Central memory CD8-positive, alpha-beta T cell (primary cell): ENCODE measurements at places on chromosomes 16 and 17.

- H3K4me1 ChIP-seq, result peaks cover 61% of the 10 kb centered on the region
- H3K36me3 ChIP-seq, result peaks cover 76% of the 10 kb centered on the region
- peak overlapping the region; percentile 8 for H3K27ac ChIP-seq
- H3K27me3 ChIP-seq, result no peaks in the 10 kb centered on the region
- DNase-seq, result peak; percentile 72
Measured at GRCh38 chr17:78132084-78132676, 1.6 kb downstream of the TMC8 start.

GRCh38 chr16:85767531-85767930 lies 16.6 kb upstream of the C16orf74 start:
- H3K4me3 ChIP-seq, result no peak overlapping the region
- no peaks in the 10 kb centered on the region for H3K4me1 ChIP-seq
- no peak for DNase-seq
- H3K27me3 ChIP-seq, result no peaks in the 10 kb centered on the region
- no peak overlapping the region for H3K27ac ChIP-seq

- peak overlapping the region; percentile 98 for H3K4me3 ChIP-seq
- no peak for DNase-seq
- peaks cover 8% of the 10 kb centered on the region for H3K4me1 ChIP-seq
Measured at GRCh38 chr16:637081-638018, 1.2 kb upstream of the METTL26 start.

DNA sequence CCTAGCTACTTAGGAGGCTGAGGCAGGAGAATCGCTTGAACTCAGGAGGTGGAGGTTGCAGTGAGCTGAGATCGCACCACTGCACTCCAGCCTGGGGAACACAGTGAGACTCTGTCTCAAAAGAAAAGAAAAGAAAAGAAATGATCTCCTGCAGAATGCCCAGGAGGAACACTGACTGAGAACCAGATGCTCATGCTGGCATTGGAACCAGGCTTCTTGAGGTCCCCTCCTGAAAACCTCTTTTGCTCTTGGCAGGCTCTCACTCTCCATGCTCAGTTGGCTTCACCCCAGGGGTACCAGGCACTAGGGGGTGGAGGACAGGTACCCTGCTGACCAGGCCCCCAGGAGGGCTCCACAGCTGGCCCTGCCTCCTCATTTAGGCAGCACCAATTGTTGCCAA lies 8.5 kb upstream of the TNFRSF17 start:
- no peak for DNase-seq
- no peak overlapping the region for H3K27ac ChIP-seq
- no peaks in the 10 kb centered on the region for H3K36me3 ChIP-seq
- H3K4me3 ChIP-seq, result no peak overlapping the region
- no peaks in the 10 kb centered on the region for H3K4me1 ChIP-seq

GRCh38 chr16:4925791-4926190 lies 11.2 kb downstream of the PPL start:
- no peak for DNase-seq
- no peak overlapping the region for H3K27ac ChIP-seq
- no peaks in the 10 kb centered on the region for H3K4me1 ChIP-seq
- peaks cover 25% of the 10 kb centered on the region for H3K27me3 ChIP-seq

- DNase-seq, result no peak
- no peak overlapping the region for H3K4me3 ChIP-seq
- H3K36me3 ChIP-seq, result no peaks in the 10 kb centered on the region
- H3K27ac ChIP-seq, result no peak overlapping the region
Measured at GRCh38 chr16:55835581-55835980, 2.7 kb upstream of the CES1 start.

DNA sequence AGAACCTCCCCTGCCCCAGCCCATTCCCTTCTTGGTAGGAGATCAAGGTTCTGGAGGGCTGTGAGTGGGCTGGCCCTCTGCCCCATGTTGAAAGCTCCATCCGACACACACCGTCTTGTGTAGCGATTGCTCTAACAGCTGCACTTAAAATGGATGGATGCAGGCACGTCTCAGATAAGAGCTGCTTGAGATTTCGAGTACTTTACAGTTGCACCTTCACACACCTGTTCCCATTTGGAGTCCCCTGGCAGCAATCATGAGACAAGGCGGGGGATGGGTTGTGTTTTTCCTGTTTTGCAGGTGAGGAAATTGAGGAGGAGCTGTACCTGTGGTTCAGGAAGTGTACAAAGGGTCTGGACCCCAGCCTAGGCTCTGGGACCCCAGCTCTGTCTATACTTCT lies 25.6 kb upstream of the TAC4 start:
- H3K27me3 ChIP-seq, result peaks cover 51% of the 10 kb centered on the region
- no peak for DNase-seq
- H3K36me3 ChIP-seq, result peaks cover 2% of the 10 kb centered on the region
- H3K4me3 ChIP-seq, result no peak overlapping the region
- H3K27ac ChIP-seq, result no peak overlapping the region
- H3K4me1 ChIP-seq, result peaks cover 11% of the 10 kb centered on the region

DNA sequence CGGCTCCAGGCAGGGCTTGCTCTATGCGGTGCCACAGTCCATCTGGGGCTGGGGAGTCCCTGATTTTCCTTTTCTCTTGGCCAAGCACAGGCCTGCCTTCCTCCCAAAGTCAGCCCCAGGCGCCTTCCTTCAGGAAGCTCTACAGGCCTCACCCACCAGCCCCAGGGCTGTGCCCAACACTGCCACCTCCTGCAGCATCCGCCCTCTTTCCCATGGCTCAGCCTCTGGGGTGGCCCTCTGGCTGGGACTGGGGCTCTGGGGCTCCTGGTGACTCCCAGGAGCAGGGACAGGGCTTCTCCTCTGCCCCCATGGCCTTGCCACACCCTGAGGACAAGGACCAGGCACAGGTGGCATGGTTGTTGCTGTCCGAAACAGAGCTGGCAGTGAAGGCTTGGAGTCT lies 817 bp downstream of the ITGB4 start:
- DNase-seq, result no peak
- H3K36me3 ChIP-seq, result no peaks in the 10 kb centered on the region
- peak overlapping the region; percentile 62 for H3K4me3 ChIP-seq
- peaks cover 5% of the 10 kb centered on the region for H3K4me1 ChIP-seq
- no peaks in the 10 kb centered on the region for H3K27me3 ChIP-seq

- peaks cover 4% of the 10 kb centered on the region for H3K36me3 ChIP-seq
- peaks cover 25% of the 10 kb centered on the region for H3K27me3 ChIP-seq
- H3K4me1 ChIP-seq, result no peaks in the 10 kb centered on the region
- no peak overlapping the region for H3K4me3 ChIP-seq
- H3K27ac ChIP-seq, result no peak overlapping the region
- no peak for DNase-seq
Measured at GRCh38 chr16:15777533-15778203, 79.2 kb downstream of the MYH11 start.

DNA sequence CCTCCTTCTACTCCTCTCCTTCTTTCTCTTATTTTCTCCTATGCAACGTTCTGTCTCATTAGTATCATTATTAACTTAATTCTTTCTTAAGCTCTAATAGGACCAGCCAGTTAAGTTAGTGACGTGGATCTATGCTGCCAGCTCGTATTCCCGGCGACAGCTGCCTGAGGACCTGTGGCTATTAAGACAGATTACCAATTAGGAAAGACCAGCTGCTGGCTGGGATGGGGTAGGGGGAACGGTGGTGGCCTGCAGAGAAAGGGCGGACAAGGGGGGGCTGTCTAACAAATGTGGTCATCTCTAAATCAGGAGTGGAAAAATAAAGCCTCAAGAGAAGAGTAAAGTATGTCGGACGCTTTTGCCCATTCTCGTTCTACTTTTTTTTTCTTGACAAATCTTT lies 770 bp upstream of the MYH3 start:
- no peak overlapping the region for H3K4me3 ChIP-seq
- no peak for DNase-seq
- H3K27me3 ChIP-seq, result peaks cover 17% of the 10 kb centered on the region
- no peaks in the 10 kb centered on the region for H3K4me1 ChIP-seq

- H3K36me3 ChIP-seq, result peaks cover 49% of the 10 kb centered on the region
- peak overlapping the region; percentile 92 for H3K27ac ChIP-seq
- no peak for DNase-seq
- H3K27me3 ChIP-seq, result no peaks in the 10 kb centered on the region
Measured at GRCh38 chr16:14628806-14629611, 1.1 kb downstream of the PARN start.

DNA sequence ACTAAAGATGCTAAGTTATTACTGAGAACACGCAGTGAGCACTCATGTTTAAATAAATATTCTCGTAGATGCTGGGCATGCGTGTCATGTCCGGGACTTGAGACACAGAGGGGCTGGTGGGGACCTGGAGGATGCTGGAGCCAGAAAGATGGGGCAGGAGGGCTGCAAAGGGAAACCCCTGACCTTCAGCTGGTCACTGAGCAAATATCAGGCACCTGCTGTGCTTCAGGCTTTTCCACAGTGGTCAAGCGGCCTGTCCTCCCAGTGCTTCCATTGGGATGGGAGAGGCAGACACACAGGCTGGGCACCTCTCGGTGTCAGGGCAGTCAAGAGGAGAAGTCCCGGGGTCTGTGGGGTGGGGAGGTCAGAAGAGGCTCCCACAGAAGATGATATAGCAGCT lies 211.4 kb downstream of the GSG1L start:
- no peak overlapping the region for H3K27ac ChIP-seq
- no peak for DNase-seq
- H3K4me1 ChIP-seq, result no peaks in the 10 kb centered on the region

GRCh38 chr16:69888005-69888590 lies 63.0 kb upstream of the CLEC18A start:
- no peak overlapping the region for H3K27ac ChIP-seq
- no peak for DNase-seq
- H3K4me3 ChIP-seq, result no peak overlapping the region
- H3K4me1 ChIP-seq, result peaks cover 9% of the 10 kb centered on the region
